ENCODE measurements at places on chromosomes 7 and 10.

DNA sequence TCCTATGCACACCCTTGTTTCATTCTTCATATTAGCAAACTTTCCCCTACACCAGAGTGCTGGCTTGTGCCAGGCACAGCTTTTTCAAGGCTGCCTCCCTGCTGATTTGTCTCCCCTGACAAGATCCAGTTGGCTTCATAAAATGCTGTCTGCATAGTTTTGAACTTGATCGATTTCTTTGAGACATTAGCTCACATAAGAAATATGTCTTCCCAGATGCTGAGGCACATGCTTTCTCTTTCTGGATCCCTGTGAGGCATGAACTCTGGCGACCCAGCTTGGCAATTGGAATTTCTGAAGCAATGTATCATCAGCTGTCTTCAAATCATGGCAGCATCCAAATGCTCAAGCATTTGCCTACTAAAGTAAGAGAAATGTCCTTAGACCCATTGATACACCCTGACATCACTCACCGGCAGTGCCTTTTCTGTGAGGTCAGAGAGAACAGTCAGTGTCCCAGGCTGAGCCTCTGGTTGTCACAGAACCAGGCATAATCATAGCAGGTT, 616.4 kb upstream of the GHITM start:
- DNase-seq, result no peak

DNA sequence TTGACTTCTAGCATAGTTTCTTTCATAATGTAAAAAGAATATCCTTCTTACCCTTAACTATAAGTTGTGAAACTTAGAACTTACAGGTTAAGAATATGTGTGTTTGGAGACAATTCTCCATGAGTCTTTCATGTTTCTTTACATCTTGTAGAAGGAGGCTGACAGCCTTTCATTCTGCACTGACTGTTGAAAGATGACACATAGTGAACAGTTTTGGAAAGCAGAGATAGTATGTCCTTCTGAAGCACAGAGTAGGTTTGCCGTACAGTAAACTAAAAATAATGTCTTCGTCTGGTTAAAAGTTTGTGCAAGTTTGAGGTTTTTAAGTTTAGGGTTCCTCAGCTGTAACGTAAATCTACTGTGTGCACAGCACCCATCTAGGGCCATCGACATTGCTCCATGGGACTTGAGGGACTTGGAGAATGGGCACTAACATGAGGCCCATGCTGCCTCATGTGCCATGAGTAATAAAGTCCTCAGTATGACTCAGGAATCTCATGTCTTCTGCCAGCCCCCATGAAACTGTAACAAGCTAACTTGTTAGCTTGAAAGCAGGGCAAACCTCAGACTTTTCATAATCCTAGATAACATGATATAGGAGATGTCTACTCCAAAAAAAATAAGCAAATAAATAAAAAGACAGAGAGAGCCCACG, 24.5 kb upstream of the ELAPOR2 start:
- DNase-seq, result no peak

DNA sequence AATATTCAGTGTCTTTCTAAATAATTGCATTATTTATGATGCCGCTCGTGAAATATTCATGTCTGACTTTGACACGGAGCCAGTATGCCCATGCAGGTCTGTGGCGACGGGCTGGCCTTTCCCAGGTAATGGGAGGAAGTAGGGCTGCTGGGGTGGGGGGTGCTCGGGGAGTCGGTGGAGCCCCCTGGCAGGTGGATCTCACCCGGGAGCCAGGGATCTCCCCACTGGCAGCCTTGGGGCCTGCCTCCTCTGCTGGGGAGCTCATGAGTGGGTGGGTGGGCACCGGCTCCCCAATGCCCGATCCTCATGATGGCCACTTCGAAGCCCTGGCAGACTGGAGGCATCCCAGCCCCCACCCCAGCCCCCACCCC, 52.8 kb downstream of the PWWP2B start:
- peak; percentile 63 for DNase-seq

DNA sequence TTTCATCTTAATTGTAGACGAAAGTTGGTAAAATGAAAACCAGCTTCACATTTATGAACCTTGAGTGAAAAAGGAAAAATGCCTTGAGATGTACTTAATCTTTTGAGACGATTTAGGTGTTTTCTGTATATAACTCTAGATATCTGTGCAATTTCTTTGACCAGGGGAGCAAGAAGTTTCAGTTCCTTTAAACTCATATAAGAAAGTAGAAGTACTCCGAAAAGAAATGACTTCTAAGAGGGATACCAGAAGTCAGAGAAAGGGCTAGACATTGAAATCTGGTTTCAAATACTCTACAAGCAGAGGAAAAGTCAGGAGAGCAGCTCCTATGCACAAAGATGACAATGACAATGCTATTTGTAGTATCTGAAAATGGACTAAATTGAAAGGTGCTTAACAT, 303.7 kb downstream of the BAMBI start:
- no peak for DNase-seq

DNA sequence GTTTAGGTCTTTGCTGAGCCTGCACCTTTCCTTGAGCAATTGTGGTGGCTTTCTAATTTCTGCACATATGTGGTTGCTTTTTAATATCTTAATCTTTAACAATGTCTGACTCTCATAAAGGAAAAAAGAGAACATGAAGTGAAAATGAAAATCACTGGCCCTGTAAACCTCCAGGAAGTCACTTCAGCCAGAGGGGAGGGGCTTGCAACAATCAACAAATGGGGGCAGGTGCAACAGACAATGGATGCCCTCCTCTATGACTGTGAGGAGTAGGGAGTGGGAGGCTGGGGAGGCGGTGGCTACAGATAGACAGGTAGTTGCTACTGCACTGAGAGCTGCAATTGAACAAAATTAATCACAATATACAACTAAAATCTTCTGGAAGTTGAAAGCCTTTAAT, 1377.4 kb downstream of the XPNPEP1 start:
- DNase-seq, result no peak

DNA sequence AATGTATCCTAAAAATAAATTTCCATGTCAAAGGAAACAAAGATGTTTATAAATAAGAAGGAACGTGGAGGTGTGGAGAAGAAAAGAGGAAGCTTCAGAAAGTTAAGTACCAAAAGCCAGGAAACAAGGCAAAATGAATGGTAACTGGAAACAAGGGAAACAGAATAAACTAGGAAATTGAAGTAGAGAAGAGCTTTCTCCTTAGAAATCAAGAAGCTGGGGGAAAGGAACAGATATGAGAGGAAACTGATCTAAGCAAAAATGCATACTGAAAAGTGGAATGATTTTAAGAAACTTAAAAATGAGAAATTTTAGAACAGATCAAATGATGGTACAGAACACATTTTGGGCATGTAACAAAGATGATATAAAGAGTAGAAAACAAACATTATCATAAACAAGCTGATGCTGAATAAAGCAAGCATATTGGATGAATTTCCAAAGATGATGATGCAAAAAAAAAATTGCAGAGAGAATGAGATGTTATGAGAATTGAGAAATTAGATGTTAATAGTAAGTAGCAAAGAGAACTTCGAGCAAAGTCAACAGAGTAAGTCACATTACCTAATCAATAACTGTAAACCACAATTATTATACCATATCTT, 1.9 kb downstream of the BRAF start:
- no peak for DNase-seq

DNA sequence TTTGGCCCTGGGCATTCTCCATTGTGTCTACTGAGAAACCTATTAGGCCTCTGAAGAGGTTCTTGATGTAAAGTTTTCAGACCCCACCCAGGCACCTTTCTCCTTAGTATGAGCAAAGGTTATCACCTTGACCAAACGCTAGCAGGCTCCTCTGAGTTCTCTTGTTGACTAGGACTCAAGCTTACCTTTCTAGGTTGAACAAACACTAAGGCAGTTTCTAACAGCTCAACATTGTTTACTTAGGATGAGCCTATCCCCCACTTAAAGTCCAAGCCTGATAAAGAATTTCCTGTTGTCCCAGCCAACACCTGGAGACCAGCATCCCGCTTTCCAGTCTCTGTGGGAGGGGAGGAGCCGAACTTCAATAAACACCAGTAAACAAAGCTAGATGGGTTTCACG, 26.3 kb upstream of the ITGB8 start:
- DNase-seq, result no peak

DNA sequence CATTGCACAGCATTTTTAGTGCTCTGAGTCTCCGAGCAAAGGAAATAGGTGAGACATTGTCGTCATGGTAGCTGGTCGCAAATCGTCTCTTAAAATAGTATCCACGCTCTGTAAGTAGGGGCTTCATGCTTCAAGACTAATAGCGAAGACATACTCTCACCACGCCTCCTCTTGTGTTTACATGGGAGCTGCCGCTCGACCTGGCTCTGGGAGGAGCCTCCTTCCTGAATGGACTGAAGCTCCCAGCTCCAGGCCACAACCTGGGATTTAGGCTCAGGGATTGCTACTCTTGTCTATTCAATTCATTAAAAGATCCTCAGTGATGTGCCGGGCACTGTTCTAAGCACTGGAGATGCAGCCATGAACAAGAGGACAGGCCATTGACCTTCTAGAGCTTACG, 196.1 kb upstream of the GALNT17 start:
- DNase-seq, result no peak

DNA sequence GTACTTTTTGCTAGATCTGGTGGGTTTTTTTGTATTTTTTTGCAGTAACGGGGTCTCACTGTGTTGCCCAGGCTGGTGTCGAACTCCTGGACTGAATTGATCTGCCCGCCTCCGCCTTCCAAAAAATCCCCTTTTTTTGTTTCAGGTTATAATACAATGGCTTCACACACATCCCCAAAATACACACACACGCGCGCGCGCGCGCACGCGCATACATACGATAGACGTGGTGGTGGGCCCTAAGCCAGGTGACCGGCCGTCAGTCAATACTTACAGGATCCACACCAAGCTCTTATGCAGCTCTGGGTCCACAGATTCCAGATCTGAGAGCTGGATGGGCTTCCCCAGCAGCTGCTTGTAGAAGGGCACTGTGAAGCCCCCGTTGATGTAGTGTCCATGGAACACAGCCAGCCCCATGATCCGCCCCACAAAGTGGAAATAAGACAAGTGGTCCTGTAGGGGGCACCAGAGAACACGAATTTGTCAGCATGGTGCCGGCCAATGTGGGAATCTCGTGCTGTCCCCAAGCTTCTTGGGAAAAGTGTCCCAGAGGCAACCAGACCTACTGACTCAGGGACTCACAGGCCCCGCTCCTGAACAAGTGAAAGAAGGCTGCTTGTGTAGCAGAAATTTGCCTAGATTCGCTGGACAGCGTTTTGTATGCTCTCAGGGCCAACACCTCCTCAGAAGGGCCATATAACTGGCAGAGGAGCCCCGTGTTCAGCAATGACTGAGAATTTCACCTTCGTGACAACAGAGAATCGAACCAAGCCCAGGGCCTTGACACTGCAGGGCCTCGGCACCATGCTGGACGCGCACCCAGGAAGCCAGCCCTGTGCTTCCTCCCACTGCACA, 103.6 kb downstream of the SMURF1 start:
- DNase-seq, result no peak

DNA sequence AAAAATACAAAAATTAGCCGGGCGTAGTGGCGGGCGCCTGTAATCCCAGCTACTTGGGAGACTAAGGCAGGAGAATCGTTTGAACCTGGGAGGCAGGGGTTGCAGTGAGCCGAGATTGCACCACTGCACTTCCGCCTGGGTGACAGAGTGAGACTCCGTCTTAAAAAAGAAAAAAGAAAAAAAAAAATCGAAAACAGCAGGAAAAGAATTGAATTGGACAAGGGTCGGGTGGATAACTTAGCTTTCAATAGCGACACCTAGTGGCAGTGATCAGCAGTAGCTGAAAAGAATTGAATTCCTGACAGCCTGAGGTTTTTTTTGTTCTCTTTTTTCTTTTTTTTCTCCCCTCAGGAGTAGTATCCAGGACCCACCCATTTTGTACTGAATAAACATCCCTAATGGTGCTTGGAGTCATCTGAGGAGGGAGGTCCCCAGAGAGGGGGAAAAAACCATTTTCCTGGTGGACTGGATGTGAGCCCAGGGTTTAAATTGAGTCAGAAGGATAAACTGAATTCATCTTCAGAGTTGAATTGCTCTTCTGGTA, 55.1 kb downstream of the CYCS start:
- no peak for DNase-seq

- no peak for DNase-seq
Measured at GRCh38 chr7:17370901-17371585, 72.6 kb downstream of the AHR start.

- DNase-seq, result no peak
Measured at GRCh38 chr7:139360948-139361307, 1.2 kb downstream of the LUC7L2 start.

- no peak for DNase-seq
Measured at GRCh38 chr10:70832852-70833528, 17.2 kb downstream of the SGPL1 start.

DNA sequence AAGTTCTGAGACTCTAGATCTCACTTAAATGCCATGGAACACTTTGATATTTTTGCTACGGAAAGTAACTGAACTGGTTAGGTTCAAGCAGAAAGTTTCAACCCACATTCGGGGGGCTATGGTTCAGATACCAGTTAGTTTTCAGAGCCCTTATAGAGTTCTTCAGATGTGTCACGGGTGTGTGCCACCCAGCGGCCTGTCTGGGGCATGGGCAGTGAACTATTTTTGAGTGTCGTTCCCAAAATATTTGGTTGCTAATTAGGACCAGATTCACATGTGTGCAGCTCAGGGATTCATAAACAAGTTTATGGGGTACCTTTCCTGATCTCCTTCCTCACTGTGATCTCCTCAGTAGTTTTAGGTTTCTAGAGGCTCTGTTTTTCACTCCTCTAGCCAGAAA, 271.9 kb downstream of the C7orf25 start:
- DNase-seq, result no peak

- DNase-seq, result no peak
Measured at GRCh38 chr7:21771266-21771665, 174.4 kb downstream of the CDCA7L start.

DNA sequence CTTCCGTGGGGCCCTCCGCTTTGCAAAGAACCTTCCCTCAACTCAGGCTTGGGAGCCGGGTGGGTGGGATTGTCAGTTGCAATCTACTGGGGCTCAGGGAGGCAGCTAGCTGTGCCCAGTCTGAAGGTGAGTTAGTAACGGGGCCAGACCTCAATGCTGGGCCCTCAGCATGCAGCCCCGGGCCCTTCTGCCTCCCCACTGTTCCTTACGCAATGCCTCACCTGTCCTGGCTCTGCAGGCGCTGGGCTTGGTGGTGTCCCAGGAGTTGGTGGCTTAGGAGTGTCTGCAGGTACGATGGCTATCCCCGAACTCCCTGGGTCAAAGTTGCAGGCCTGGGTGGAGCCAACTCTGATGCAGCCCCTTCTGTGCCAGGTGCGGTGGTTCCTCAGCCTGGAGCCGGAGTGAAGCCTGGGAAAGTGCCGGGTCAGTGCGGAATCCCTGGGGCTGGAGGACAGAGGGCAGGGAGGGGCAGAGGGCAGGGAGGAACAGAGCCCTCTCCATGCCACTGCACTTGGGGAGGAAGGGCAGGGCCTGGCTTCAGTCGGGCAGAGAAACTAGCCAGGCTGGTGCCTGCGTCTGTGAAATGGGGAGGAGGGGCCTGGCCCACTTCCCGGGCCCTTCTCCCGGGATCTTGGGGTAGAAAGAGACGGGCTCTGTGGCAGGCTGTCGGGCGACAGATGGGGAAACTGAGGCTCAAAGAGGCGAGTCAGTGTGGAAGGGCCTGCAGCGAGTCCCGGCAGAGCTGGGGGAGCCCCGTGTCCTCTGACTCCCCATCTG, 15.0 kb downstream of the ELN start:
- DNase-seq, result no peak

Data from chondrocyte (in vitro differentiated cells).